Activated CD8-positive, alpha-beta memory T cell treated with anti-CD3 and anti-CD28 coated beads, Interleukin-2, amount 50 U/mL, for 4 hours (primary cell): ENCODE measurements at places on chromosomes 1 and 21.

DNA sequence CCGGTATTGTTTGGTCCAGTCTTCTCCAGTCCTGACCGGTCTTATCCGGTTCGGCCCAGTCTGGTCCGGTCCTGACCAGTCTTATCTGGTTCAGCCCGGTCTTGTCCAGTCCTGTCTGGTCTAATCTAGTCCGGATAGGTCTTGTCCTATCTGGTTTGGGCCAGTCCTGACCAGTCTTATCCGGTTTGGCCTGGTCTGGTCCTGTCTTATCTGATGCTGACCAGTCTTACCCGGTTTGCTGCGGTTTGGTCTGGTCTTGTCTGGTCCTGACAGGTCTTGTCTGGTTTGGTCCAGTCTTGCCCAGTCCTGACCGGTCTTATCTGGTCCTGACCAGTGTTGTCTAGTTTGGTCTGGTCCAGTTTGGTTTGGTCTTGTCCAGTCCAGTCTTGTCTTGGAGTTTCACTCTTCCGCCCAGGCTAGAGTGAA, 30.1 kb downstream of the DHX9 start:
- DNase-seq, result no peak

DNA sequence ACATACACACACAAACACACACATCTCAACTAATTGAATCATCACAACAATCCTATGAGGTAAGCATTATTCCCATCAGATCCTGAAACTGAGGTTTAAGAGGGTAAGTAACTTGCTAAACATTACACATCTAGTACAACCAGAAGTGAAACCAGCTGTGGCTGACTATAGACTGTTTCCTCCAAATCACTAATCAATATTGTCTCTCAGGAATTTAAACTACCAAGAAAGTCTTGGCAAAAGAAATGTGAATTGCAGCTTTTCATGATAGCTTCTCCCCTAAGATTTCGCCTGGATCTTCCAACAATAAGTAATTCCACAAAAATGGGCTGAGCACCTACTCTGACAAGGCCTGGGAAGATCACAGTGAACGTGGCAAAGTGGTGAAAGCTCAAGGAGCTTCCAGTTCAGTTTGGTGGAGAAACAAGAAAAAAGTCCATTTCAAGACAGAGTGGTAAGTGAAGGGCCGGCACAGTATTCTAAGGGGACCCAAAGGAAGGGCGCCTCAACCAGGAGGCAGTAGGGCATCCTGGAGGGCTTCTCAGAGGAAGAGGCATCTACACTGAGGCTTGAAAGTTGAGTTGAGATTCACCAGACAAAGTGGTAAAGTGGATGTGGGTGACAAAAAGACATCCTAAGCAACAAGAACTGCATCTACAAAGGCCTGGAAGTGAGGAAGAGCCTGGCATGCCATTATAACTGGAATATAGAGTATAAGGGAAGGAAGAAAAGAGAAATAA, 22.1 kb downstream of the LRRC52 start:
- no peak for DNase-seq

GRCh38 chr1:240766831-240767230, 154.9 kb upstream of the GREM2 start:
- no peak for DNase-seq

DNA sequence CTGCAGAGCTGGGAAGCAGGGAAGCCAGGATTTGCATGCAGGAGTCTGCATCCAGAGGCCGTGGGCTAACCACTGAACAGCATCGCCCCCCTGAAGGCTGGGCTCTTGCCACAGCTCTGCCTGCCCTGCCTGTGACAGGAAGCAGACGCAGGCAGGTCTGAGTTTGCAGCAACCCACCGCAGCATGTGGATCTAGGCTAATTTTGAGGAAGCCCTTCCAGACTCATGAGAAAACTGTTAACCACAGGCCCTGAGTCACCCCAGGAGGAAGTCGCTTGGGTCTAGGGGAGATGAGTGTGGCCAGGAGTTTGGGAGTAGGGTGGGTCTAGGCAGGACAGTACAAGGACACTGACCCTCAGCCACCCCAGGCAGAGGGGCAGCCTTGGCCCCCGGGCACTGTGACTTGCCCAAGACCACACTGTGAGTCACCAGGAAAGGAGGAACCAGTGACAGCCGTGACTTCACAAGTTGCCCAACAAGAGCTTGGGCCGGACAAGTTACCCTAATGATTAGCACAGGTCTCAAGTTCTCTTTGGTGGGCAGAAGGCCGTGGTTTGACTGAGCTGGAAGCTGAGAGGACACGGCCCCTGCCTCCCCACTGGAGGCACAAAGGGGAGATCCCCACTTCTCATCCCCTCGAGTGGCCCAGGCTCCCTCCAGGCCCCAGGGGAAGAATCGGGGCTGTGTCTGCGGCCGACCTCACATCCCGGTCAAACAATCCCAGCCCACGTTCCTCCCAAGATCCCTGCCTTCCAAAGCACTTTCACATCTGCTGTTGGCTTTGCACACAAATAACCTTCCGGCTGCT, 826 bp downstream of the LAPTM5 start:
- DNase-seq, result peak; percentile 70

DNA sequence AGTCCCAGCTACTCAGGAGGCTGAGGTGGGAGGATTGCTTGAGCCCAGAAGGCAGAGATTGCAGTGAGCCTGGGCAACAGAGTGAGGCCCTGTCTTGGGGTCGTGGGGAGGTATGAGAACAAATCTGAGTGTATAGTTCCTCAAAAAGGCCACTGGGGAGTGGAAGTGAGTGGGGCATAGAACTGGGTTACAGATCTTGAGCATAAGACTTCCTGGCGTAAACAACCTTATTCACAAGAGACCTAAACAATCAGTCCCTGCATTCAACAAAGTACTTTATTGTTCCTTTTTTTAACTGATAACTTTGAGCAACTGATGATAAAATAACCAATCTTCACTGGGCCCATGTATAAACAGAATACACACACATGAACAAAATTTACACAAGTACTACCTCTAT, 72.7 kb upstream of the MUTYH start:
- DNase-seq, result no peak

GRCh38 chr1:225877580-225877979, 4.6 kb downstream of the TMEM63A start:
- peak; percentile 35 for DNase-seq

DNA sequence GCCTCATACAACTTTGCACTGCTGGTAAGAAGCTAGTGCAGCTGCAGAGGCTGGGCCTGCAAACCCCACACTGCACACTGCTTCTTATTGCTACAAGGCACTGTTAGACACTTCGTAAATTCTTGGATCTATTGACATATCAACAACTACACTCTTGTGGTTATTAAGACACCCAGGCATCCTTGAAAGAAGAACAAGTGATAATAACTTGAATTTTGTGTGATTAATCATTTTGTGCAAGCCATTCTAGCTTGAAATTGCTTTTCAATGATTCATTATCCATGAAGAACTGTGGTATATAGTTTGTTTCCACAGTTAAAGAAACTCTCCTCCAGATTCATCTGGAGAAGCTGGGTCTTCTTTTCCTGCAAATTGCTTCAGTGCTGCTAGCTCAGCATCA, 33.7 kb upstream of the IFI44L start:
- DNase-seq, result no peak
